Neural progenitor cell (in vitro differentiated cells): ENCODE measurements at places on chromosomes 12 and 14.

GRCh38 chr12:65123435-65124063 is 2.4 kb upstream of the WIF1 start:
- no peaks in the 10 kb centered on the region for H3K4me1 ChIP-seq
- H3K4me3 ChIP-seq: no peak overlapping the region
- H3K36me3 ChIP-seq: no peaks in the 10 kb centered on the region
- peak; percentile 69 for DNase-seq

GRCh38 chr12:89348894-89349699 is 3.2 kb downstream of the DUSP6 start:
- peak overlapping the region; percentile 68 for H3K4me3 ChIP-seq
- H3K4me1 ChIP-seq: peaks cover 66% of the 10 kb centered on the region
- DNase-seq: peak; percentile 30
- H3K27ac ChIP-seq: no peak overlapping the region

DNA sequence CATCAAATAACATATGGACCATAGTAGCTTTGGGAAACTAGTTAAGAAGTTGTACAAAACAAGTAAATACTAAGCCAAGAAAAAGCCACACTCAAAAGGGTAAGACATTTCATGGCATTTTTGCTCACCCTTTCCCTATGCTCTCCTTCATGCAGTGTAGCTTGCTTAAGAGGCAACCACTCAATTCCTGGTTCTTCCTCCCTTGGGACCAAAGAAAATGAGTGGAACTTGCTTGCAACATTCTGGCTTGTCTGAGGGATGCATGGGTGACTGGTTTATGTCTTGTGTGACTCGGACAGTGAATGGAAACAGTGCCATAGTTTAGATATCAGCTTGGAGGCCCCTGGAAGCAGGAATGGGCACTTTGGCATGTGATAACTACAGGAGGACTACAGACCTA is 252.0 kb upstream of the ARID2 start:
- H3K27ac ChIP-seq: no peak overlapping the region
- no peak overlapping the region for H3K4me3 ChIP-seq
- H3K4me1 ChIP-seq: no peaks in the 10 kb centered on the region
- H3K27me3 ChIP-seq: no peaks in the 10 kb centered on the region
- H3K36me3 ChIP-seq: no peaks in the 10 kb centered on the region

- H3K4me3 ChIP-seq: no peak overlapping the region
- H3K27ac ChIP-seq: no peak overlapping the region
- H3K4me1 ChIP-seq: no peaks in the 10 kb centered on the region
- no peaks in the 10 kb centered on the region for H3K27me3 ChIP-seq
- peak; percentile 2 for DNase-seq
These were observed 365.7 kb downstream of the RPS29 start for GRCh38 chr14:49220492-49220891.

- no peak for DNase-seq
- H3K27me3 ChIP-seq: no peaks in the 10 kb centered on the region
- no peak overlapping the region for H3K4me3 ChIP-seq
- no peak overlapping the region for H3K27ac ChIP-seq
- no peaks in the 10 kb centered on the region for H3K36me3 ChIP-seq
- no peaks in the 10 kb centered on the region for H3K4me1 ChIP-seq
These were observed 44.9 kb downstream of the CD163L1 start for GRCh38 chr12:7399089-7399488.

DNA sequence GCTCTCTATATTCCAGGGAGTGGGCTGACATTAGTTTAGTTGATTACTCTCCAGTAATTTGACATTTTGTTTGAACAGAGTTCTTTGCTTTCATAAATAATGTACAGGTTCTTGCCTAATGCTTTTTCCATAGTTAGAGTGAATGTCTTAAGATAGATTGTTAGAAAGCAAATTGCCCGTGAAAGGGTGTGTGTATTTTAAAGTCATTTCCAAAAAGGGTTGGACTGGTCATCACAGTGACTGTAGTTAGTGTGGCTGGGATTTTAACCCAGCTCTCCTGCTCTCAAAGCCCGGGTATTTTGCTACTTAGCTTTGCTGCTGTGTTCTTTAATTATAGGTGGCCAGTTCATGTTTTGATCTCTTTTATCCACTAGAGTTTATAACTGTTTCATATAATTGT is 74.2 kb downstream of the DNAH10 start:
- H3K4me3 ChIP-seq: no peak overlapping the region
- H3K27ac ChIP-seq: no peak overlapping the region
- H3K36me3 ChIP-seq: no peaks in the 10 kb centered on the region
- DNase-seq: no peak
- no peaks in the 10 kb centered on the region for H3K27me3 ChIP-seq

DNA sequence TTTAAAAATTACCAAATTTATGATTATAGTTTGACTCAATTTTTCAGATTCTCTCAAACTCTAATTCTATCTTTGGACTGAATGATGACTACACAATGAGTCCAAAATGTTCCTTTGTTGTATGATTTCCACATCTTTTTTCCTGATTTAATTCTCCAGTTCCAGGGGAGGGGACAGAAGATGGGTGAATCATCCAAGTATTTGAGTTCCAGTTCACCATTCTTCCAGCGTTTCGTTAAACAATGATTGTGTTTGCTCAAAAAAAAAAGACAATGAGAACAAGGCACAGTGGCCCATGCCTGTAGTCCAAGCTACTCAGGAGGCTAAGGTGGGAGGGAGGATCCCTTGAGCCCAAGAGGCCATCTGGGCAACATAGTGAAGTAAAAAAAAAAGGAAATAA is 23.8 kb downstream of the BAZ1A start:
- no peak overlapping the region for H3K27ac ChIP-seq
- no peak for DNase-seq
- H3K4me1 ChIP-seq: no peaks in the 10 kb centered on the region

DNA sequence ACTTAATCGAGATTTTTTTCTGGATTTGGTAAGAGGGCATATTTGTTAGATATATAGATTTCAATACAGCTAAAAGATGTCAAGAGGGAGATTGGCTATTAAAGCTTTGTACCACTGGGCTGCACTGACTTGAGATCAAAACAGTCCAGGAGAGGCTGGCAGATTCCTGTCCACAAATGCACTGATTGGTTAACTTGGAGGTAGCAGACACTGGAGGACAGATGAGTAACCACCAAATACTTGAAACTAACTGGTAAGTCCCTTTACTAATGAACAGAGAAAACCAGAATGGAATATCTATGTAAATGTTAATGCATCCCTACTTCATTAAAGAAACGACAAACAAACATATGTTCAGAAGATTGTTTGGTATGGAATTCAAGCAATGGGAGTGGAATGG is 416.6 kb downstream of the LRIG3 start:
- no peak overlapping the region for H3K27ac ChIP-seq
- no peak for DNase-seq
- H3K4me1 ChIP-seq: peaks cover 30% of the 10 kb centered on the region
- H3K4me3 ChIP-seq: no peak overlapping the region
- H3K27me3 ChIP-seq: no peaks in the 10 kb centered on the region

- H3K4me1 ChIP-seq: no peaks in the 10 kb centered on the region
- H3K27ac ChIP-seq: no peak overlapping the region
- H3K36me3 ChIP-seq: no peaks in the 10 kb centered on the region
- H3K4me3 ChIP-seq: no peak overlapping the region
- no peaks in the 10 kb centered on the region for H3K27me3 ChIP-seq
These were observed 242.7 kb upstream of the SFSWAP start for GRCh38 chr12:131468206-131468605.

DNA sequence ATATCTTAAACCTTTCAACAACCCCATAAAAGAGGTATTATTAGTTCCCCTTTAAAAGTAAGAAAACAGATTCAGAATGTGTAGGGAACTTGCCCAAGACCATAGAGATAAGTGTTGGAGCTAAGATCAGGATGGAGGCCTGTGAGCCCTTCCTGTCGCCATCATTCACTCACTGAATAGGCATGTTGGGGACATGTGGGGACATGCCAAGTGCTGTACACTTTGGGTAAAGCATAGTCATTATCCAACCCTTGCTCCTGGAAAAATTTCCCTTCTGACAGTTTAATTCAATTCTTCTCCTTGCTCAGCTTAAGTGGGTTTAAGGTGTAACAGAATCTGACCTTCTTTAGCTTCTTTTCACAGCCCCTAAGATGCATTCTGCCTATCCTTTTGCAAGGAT is 28.0 kb upstream of the C12orf42 start:
- no peak overlapping the region for H3K4me3 ChIP-seq
- H3K36me3 ChIP-seq: no peaks in the 10 kb centered on the region
- DNase-seq: no peak

GRCh38 chr14:75566321-75566720 is 12.1 kb upstream of the FLVCR2 start:
- no peaks in the 10 kb centered on the region for H3K4me1 ChIP-seq
- no peaks in the 10 kb centered on the region for H3K27me3 ChIP-seq
- H3K27ac ChIP-seq: no peak overlapping the region
- H3K36me3 ChIP-seq: no peaks in the 10 kb centered on the region

- no peaks in the 10 kb centered on the region for H3K27me3 ChIP-seq
- H3K36me3 ChIP-seq: no peaks in the 10 kb centered on the region
- peaks cover 31% of the 10 kb centered on the region for H3K4me1 ChIP-seq
- H3K4me3 ChIP-seq: no peak overlapping the region
These were observed 14.6 kb upstream of the ATP2A2 start for GRCh38 chr12:110266381-110266960.

DNA sequence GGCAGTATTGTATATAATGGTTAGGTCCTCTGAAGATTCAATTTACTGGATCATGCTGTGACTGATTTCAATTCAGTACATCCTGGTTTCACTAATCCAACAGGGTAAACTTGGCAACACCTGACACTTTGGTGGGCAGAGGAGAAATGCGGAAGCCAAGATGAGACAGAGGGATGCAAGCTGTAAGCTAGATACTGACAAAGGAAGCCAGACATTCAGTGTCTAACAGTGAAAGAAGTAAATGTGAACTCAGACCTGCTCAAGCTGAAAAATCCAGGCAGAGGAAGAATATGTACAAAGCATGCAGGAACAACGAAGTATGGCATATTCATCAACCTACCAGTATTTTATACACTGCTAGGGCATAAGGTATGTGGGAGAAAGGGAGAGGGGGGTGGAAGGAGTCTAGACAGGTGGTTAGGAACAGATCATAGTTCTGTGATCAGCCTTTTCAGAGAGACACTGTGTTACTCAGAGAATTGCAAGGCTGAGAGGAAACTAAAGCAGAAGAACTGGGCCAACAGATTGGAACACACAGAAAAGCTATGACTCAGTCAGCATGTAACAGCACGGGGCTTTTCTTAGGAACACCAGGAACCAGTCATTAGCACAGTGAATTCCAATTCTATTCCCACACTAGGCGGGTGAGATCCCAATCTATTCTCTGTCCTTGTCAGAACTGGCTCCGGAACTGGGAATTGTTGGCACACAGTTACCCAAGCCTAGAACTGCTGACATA is 40.3 kb downstream of the NELL2 start:
- no peaks in the 10 kb centered on the region for H3K36me3 ChIP-seq
- no peak overlapping the region for H3K27ac ChIP-seq
- no peak for DNase-seq
- H3K4me1 ChIP-seq: peaks cover 3% of the 10 kb centered on the region

GRCh38 chr12:89200217-89200616 is 152.1 kb downstream of the DUSP6 start:
- no peaks in the 10 kb centered on the region for H3K36me3 ChIP-seq
- H3K4me1 ChIP-seq: no peaks in the 10 kb centered on the region
- no peaks in the 10 kb centered on the region for H3K27me3 ChIP-seq

DNA sequence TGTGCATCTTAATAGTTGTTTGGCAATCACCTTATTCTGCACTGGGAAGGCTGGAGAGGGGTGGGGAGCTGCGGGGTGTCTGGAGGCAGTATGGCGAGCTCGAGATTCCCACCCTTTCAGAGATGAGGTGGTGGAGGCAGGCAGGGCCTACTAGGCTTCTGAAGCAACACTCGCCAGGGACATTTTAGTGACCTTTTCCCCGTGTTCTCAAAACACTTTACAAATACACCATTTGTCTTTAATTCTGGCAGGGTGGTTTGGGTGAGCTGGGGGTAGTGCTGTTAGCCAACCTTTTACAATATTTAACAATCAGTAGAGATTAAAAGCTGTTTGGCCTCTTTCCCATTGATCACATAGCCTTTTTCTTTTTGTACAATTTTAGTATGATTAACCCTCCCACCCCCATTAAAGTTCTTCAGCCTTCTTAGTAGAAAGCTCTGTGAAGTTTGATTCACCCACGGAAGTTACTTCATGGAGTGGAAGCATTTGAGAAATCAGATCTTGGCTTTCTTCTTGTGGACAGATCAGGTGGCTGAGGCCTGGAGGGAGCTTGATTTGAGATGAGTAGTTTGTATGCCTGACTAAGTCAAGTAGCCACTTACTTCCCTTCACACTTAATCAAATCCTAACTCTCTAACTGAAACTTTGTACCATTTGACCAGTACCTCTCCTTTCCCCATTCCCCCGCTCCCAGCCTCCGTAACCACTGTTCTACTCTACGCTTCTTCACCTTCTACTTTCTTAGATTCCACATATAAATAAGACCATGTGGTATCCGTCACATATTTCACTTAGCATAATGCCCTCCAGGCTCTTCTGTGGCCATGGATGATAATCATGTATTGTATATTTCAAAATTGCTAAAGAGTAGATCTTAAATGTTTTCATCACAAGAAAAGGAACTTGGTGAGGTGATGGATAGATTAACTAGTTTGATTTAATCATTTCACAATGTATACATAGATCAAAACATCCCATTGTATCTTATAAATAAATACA is 41.0 kb downstream of the TRAF3 start:
- H3K27ac ChIP-seq: peak overlapping the region; percentile 13
- no peak overlapping the region for H3K4me3 ChIP-seq
- H3K27me3 ChIP-seq: no peaks in the 10 kb centered on the region

DNA sequence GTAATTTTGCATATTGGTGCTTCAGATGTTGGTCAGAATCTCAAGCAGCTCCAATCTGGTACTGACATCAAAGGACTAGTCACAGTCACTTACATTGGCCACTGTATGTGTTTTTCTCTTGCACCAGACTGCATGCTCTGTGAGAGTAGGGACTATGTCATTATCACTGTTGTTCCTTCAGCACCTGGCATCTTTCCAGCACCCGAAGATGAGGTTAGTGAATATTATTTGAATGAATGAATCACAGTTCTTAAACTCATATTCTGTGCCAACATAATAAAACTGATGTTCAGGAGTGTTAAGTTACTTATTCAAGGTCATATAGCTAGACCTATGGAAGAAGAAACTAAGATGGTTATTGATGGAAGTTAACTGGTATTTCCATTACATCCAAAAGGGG is 204.5 kb upstream of the TBX3 start:
- no peak overlapping the region for H3K4me3 ChIP-seq
- H3K27ac ChIP-seq: no peak overlapping the region
- H3K4me1 ChIP-seq: no peaks in the 10 kb centered on the region
- no peak for DNase-seq
- H3K36me3 ChIP-seq: no peaks in the 10 kb centered on the region

DNA sequence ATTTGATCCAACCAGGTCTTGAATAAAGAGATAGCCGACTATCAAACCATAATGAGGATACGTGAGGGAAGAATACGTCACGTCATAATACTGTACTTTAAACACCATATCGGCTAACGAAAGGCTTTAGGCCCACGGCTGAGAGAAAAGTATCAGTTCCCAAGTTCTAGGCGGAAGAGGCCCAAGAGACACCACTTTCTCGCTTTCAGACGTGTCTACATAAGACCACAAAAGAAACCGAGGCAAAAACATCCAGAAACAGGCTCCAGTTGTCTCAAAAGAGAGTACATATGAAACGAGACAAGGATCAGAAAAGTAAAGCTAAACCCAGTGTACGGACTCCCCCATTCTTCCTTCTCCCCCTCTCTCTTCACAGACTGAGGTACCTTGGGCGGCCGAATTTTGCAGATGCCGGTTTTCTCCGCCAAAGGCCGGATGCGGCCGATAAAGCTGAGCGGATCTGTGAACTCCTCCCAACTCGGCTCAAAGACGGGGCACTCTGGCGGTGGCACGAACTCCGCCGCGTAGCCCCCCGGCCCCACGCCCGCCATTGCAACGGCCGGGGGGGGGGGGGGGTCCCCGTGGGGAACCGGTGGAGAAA is 479 bp downstream of the KDM5A start:
- peaks cover 23% of the 10 kb centered on the region for H3K4me1 ChIP-seq
- peak overlapping the region; percentile 96 for H3K27ac ChIP-seq
- no peaks in the 10 kb centered on the region for H3K27me3 ChIP-seq
- H3K36me3 ChIP-seq: peaks cover 8% of the 10 kb centered on the region
